ENCODE measurements at places on chromosomes 2 and 18.

DNA sequence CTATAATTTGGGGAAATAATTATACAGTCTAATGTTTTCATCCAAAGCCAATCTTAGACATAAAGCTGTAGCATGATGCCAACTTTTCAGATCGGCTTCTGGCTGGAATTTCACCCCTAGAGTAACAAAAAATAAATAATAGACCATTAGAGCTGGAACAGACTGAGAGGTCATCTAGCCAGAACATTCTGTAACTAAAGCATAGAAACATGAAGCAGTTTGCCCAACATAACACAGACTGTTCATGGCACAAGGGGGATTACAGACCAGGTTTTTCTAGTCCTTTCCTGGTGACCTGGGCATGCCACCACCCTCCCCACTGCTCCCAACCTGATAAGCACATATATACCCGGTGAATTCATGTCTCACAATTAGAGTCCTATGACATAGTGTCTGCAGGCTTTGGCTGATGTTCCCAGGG is 116.4 kb upstream of the PPP1CB start:
- DNase-seq: no peak

DNA sequence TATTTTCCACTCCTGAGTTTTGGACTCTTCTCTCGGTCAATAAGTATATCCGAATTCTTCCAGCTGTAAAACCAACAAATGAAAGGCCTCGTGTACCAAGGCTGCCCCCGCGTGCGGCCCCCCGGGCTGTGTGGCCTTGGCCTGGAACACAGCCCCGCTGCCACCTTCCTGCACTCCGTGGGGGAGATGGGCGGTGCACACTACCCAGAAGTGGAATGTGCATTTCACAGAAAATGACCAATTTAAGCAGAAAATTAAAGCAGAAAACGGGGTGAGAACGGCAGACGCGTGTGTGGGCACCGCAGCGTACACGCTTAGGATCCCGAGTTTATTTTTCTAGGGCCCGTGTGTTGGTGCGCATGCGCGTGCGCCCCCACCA is 34.4 kb upstream of the ZNF516 start:
- no peak for DNase-seq

- no peak for DNase-seq
Observed at GRCh38 chr2:200300065-200300464, 6.4 kb upstream of the SPATS2L start.

DNA sequence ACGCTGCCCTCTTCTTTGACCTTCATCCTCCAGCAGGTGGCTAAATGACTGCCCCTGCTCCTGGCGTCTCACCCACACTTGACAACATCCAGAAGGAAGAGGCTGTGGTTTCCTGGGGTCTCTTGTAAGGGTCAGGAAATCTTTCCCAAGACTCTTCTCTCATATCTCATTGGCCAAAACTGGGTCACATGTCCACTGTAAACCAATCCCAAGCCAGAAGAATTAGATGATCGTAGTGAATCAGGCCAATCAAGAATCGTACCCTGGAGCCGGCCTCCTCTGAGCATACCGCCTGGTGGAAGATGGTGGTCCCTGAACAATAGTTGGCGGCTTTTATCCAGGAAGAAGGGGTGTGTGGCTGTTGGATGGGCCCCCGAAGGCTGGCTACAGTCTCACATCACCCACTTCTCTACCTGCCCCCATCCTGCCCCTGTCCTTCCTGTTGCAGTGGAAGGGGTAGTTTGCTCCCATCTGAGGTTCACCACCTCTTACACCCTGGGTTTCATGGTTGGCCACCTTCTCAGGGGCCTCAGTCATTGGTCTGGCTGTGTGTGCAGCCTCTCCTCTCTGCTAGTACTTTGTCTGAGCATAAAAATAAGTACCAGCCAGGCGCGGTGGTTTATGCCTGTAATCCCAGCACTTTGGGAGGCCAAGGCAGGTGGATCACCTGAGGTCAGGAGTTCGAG is 3.8 kb downstream of the SAG start:
- no peak for DNase-seq

- no peak for DNase-seq
Observed at GRCh38 chr2:102771114-102771513, 9.3 kb downstream of the TMEM182 start.

DNA sequence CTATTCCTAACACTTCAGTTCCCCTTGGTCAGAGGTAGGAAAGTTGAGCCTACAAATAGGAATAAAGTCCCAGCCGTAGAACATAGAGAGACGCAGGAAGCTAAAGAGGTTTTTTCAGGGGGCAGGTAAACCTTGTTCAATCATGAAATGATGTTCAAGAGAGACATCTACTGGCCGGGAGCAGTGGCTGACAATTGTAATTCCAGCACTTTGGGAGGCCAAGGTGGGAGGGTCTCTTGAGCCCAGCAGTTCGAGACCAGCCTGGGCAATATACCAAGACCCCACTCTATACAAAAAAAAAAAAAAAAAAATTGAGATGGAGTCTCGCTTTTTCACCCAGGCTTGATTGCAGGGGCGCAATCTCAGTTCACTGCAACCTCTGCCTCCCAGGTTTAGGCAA is 66.7 kb upstream of the DNAJC10 start:
- no peak for DNase-seq
